ENCODE measurements at places on chromosomes 7 and 10. TPM values are rescaled to one million over a fixed set of nuclear protein-coding genes. Genes with fewer than 3 reads are reported as not detected.

RBP4 gene
- 9.0 TPM for total RNA-seq

AKR1C2 gene
- 39.5 TPM for total RNA-seq

C10orf143 gene
- 0.41 TPM for total RNA-seq

LIPK gene
- not detected for total RNA-seq

GPR26 gene
- total RNA-seq, result 5.3 TPM

GBX1 gene
- 0.41 TPM for total RNA-seq

IDI2 gene
- not detected for total RNA-seq

TFAM gene
- total RNA-seq, result 62.0 TPM

HIP1 gene
- 13.5 TPM for total RNA-seq

MMD2 gene
- total RNA-seq, result 2.4 TPM

ACSM6 gene
- not detected for total RNA-seq

MYOZ1 gene
- 0.41 TPM for total RNA-seq

PNLIPRP3 gene
- total RNA-seq, result not detected

VPS37D gene
- total RNA-seq, result 26.1 TPM

SLC25A28 gene
- 25.3 TPM for total RNA-seq

CRTAC1 gene
- 7.3 TPM for total RNA-seq

FGFR2 gene
- total RNA-seq, result 34.2 TPM

SCART1 gene
- total RNA-seq, result under 0.01 TPM

OR2A7 gene
- not detected for total RNA-seq

LRIT1 gene
- not detected for total RNA-seq

CNNM1 gene
- 2.4 TPM for total RNA-seq

SPDYE9 gene
- total RNA-seq, result under 0.01 TPM

TMEM273 gene
- total RNA-seq, result 2.4 TPM

LLCFC1 gene
- not detected for total RNA-seq

CPN1 gene
- not detected for total RNA-seq

WEE2 gene
- total RNA-seq, result under 0.01 TPM

EPO gene
- not detected for total RNA-seq

TEX36 gene
- total RNA-seq, result 0.41 TPM

WNT8B gene
- not detected for total RNA-seq

SDK1 gene
- total RNA-seq, result 33.0 TPM

IMPDH1 gene
- total RNA-seq, result 26.5 TPM

AKR1C8 gene
- not detected for total RNA-seq

HOXA11 gene
- total RNA-seq, result not detected

OPN4 gene
- total RNA-seq, result not detected

MOGAT3 gene
- total RNA-seq, result not detected

ZNF487 gene
- 10.6 TPM for total RNA-seq

GSTO2 gene
- total RNA-seq, result 2.4 TPM

OR6B1 gene
- not detected for total RNA-seq

FAM13C gene
- 20.8 TPM for total RNA-seq

TECTB gene
- not detected for total RNA-seq

CPA2 gene
- total RNA-seq, result not detected

GDF2 gene
- total RNA-seq, result not detected

PTF1A gene
- 0.41 TPM for total RNA-seq

TLX1 gene
- total RNA-seq, result not detected

ZNF777 gene
- total RNA-seq, result 4.5 TPM

ATOH7 gene
- 0.41 TPM for total RNA-seq

POMZP3 gene
- total RNA-seq, result 4.5 TPM

INTS15 gene
- total RNA-seq, result 22.4 TPM

USP6NL gene
- total RNA-seq, result 35.1 TPM

TNKS2 gene
- 92.5 TPM for total RNA-seq

Measured in frontal cortex (tissue), 4 donors.